Activated naive CD8-positive, alpha-beta T cell treated with anti-CD3 and anti-CD28 coated beads, Interleukin-2, amount 50 U/mL, for 16 hours (primary cell): ENCODE measurements at places on chromosomes 7 and 10.

- DNase-seq: no peak
These were observed 28.5 kb downstream of the ZMIZ1 start for GRCh38 chr10:79097021-79097872.

GRCh38 chr10:129126982-129127381, 340.1 kb upstream of the MGMT start:
- no peak for DNase-seq

GRCh38 chr10:46555713-46556514, 544 bp downstream of the GPRIN2 start:
- no peak for DNase-seq

DNA sequence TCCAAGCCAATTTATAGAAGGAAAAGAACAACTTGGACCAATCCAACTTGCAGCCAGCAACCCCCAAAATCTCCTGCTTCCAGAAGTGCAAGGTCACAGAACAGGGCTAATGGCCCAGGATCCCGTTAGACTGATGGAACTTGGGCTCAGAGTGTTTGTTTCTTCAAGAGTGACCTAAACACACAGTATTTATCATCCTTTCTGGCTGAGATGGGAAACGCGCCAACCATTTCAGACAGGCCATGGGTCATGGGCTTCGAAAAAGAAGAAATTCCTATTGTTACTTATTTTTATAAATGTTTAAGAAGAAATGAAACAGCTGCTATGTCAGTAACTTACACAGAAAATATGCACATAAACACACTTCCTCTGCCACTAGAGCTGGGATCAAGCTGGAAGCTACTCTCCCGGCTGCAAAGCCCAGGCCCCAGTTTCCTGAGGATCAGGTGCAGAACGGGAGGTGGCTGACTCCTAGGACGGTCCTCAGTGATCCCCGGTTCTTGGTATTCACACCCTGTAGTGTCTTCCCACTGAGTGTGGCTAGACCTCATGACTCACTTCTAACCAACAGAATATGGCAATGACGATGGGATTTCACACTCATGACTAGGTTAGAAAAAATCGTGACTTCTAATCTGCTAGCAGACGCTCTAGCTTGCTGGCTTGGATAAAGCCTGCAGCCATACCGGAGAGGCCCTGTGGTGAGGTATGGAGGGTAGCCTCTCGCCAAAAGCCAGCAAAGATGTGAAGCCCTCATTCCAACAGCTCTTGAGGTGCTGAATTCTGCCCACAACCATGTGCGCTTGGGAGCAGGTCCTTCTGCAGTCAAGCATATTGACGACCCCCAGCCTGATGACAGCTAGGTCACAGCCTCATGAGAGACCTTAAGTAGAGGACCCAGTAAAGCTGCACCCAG, 60.2 kb downstream of the CHST15 start:
- DNase-seq: no peak

- no peak for DNase-seq
These were observed 203.1 kb downstream of the ZMYND11 start for GRCh38 chr10:338171-339037.

- DNase-seq: no peak
These were observed 540.6 kb downstream of the ZWINT start for GRCh38 chr10:55820478-55820877.

- no peak for DNase-seq
These were observed 92.6 kb downstream of the POLL start for GRCh38 chr10:101495324-101495925.

DNA sequence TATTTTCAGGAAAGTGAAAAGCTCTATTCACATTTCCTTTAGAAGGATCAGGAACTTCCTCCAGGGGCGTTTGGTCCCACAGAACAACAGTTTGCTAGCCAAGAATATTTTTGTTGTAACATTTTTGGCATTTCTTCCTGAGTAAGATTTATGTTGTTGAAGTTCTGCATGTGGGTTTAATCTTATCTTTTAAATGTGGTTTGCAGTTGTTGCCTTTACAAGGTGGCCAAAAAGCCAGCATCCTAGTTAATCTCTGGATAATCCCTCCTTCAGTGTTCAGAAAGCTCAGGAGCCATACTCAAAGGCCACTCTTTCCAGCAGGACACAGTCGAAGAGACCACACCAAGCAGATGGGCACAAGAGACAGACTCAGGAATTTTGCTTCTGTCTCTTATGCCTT, 30.0 kb downstream of the SLC26A4 start:
- no peak for DNase-seq

DNA sequence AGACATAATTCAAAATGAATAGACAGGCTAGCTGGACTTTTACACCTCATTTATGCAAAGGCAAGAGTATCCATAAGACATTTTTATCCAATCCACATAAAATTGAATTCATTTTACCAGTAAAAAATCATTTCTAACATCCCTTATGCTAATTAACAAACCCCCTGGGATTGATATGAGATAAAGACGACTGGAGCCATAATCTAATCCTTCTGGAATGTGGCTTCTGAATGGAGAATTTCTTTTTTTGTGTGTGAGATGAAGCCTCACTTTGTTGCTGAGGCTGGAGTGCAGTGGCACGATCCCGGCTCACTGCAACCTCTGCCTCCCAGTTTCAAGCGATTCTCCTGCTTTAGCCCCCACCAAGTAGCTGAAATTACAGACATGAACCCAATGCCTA, 90.4 kb downstream of the AKR1D1 start:
- no peak for DNase-seq

- DNase-seq: no peak
These were observed 27.9 kb downstream of the PAPOLB start for GRCh38 chr7:4833691-4834600.

- no peak for DNase-seq
These were observed 89.8 kb downstream of the CREM start for GRCh38 chr10:35216303-35216905.

GRCh38 chr7:155449869-155450557, 7.9 kb upstream of the EN2 start:
- DNase-seq: no peak

DNA sequence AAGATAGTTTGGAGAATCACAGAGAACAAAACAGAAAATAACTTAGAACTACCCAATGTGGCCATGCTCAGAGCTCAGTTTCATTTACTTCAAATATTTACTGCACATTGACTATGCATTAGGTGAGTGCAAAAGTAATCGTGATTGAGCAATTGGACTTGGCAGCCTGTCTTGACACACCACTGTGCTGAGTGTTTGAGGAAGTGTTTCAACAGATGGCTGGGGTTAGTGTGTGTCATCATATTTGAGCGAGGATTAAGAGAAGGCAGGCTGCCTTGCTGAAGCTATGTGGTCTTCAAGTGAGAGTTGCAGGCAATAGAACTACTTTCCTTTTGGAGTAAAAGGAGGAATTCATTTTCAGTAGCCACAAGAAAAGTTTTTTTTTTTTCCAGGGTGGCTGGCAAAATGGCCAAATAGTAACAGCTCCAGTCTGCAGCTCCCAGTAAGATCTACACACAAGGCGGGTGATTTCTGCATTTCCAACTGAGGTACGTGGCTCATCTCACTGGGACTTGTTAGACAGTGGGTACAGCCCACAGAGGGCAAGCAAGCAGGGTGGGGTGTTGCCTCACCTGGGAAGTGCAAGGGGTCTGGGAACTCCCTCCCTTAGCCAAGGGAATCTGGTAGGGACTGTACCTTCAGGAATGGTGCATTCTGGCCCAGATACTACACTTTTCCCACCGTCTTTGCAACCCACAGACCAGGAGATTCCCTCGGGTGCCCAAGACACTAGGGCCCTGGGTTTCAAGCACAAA, 37.6 kb downstream of the AKR1C4 start:
- DNase-seq: no peak

DNA sequence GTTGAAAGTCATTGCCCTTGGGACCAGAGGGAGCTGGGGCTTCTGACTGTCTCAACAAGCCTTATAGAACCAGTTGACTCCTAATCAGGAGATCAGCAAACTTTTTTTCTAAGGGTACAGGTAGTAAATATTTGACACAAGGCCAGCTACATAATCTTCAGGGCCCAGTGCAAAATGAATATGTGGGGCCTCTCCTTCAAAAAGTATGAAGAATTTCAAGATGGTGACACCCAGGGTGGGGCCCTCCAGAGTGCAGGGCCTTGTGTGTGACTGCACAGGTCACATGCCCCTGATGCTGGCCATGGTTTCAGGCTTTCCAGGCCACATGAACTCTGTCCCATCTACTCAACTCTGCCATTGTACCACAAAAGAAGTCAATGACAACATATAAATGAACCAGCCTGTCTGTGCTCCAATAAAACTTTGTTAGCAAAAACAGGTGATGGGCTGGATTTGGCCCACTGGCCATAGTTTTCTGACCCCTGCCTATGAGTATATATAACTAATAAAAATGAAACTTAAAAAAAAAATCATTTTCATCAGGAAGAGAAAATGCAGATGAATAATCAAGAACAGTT, 6.1 kb downstream of the MMRN2 start:
- no peak for DNase-seq

DNA sequence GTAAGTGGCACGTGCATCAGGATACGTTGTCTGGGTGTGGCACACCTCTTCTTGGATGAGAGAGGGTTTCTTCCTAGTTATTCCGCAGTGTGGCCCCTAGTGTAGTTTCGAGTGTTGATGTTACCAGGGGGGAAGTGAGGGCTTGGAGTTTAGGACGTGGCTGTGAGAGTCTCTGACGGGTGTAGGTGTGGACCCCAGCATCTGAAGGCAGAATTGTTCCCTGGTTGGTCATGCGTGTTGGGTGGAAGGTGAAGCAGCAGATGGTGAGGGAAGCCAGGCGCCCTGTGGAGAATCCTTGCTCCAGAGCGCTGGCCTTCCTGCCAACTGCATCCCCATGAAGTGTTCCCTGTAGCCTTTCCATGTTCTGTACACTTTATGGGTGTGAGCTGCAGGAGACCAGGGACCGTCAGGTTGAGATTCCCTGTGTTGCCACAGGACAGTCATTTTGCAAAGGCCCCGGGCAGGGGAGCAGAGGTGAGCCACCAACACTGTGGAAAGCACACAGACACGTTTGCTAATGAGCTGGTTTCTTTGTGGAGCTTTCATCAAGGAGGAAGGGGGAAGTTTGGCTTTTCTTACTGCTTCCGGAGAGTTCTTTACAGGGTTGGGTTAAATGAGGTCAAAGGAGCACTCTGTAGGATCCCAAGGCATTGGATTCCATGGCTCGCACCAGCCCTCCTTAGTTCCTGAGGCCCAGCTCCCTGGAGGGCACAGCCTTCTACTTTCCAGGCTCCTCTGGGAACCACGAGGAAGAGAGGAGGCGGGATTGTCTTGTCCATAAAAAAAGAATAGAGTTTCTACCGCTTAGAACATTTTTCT, 32.0 kb downstream of the TSPAN14 start:
- DNase-seq: no peak

DNA sequence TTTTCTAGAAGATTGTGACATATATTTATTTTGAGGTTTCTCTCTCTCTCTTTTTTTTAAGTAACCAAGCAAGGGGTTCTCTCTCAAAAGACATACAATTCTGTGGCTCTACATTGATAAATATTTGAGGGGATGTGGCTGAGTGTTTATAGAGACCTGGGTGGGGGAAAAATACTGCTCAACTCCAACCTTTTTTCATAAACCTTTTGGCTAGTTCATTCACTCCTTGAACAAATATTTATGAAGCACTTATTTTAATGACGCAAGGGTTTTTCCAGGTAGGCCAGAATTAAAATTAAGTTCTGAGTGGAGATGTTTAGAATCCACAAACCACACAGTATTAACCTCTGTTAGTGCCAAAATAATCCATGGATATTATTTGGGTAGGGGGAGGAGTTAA, 100.2 kb downstream of the PTPRE start:
- DNase-seq: no peak

DNA sequence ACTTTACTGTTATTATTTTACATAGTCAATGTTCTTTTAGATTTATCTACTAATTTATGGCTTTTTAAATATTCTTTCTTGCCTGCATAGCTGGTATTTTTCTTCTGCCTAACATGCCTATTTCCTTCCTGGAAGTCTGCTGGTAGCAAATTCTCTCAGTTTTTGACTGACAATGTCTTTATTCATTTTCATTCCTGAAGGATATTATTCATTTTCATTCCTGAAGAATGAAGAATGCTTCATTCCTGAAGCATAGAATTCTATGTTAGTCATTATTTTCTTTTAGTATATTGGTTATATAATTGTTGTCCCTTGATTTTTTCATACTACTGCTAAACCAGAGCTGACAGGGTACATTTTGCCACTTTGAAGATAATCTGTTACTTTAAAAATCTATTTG, 41.8 kb downstream of the TMEM168 start:
- DNase-seq: no peak

- DNase-seq: no peak
These were observed 122.3 kb downstream of the SGMS1 start for GRCh38 chr10:50501478-50501877.

GRCh38 chr10:116886772-116887171, 37.5 kb downstream of the ENO4 start:
- no peak for DNase-seq

DNA sequence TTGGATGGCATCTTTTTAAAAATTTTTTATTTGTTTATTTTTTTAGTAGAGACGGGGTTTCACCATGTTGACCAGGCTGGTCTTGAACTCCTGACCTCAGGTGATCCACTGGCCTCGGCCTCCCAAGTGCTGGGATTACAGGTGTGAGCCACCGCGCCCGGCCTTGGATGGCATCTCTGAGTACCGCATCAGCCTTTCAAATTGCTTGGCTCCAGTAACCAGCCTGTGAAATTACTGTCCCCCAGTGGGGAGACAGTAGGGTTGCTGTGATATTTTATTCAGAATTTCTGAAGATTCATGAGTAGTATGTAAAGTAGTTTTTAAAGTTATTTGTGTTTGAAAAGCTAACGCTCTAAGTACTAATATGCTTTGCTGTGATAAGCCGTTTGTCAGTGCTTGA, 1.2 kb downstream of the NUB1 start:
- no peak for DNase-seq

DNA sequence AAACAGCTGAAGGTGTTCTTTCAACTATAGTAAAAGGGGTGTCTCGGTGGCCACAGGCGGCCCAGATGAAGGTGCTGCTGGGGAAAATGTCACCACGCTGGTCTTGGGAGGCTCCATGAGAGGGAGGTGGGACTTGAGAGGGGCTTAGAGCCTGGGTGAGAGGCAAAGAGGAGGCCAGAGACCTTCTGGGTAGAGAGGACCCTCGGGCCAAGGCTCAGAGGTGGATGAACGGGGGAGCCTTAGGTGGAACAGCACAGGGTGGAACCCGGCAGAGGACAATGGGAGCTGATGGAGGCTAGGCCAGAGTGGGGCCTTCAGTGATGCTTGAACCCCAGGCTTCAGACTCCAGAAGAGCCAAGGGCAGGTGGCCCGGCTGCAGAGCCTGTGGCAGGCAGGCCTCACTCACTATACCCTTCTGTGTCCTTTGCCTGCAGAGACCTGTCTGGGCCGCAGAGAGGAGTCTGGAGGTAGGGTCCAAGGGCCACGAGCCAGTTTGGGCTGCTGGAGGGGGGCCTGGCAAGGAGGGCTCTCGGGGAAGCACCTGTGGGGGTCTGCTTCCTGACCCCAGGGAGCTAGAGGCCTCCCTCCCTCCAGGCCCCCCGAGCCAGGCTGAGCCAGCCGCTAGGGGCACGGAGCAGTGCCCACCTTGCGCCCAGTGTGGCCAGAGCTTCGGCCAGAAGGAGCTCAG, 32.1 kb downstream of the ZNF783 start:
- no peak for DNase-seq
